Right hindlimb (tissue), 1 donor: ENCODE measurements at places on chromosomes 7 and 10.
A peak's percentile ranks its signal among the peaks of the same experiment; 100 is the strongest.

DNA sequence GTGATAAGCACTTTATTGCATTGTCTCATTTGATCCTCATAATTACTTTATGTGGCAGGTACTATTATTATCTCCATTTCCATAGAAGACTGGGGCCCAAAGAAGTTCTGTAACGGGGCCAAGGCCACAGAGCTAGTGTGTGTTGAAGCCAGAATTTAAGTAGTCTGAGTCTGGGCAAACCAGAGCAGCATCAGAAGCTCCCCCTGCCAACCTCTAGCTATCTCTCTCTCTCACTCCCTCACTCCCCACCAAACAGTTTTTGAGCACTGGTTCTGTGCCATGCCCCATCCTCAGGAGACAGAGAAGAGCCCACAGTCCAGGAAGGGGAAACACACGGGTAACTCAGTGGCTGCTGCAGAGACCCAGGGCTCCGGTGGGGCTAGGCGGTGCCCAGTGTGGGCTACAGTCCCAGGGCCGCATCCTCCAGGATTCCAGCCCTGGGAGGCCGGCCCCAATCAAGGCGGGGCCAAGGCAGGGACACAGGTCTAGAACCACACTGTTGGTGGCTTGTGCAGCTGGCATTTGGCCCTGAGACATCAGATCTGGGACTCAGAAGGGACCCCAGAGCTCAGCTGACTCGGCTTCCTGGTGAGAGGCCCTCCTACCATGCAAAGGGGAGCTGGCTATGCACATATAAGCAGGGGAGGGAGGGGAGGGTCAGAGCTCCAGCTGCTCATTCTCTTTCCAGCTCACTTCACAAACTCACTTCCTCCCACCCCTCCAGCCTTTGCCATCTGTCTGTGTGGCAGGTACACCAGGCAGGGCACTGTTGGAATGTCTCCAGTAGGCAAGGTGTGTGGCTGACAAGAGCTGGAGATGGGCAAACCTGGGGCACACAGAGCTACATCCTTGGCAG is 34.4 kb downstream of the COL13A1 start:
- DNase-seq: peak; percentile 53

GRCh38 chr10:77606751-77607150 is 30.9 kb downstream of the KCNMA1 start:
- no peak for DNase-seq

- no peak for DNase-seq
Observed at GRCh38 chr10:109106604-109107003, 816.7 kb downstream of the XPNPEP1 start.

GRCh38 chr7:97731736-97732564 is at the start of gene TAC1:
Gene TAC1 (plus strand): TSS chr7:97732086. CDS start chr7:97732613, 527 bp downstream.
- peak; percentile 37 for DNase-seq

- no peak for DNase-seq
Observed at GRCh38 chr10:69226919-69227450, 6.9 kb downstream of the HKDC1 start.

GRCh38 chr7:2730846-2731770 is 43.1 kb downstream of the AMZ1 start:
- DNase-seq: no peak

DNA sequence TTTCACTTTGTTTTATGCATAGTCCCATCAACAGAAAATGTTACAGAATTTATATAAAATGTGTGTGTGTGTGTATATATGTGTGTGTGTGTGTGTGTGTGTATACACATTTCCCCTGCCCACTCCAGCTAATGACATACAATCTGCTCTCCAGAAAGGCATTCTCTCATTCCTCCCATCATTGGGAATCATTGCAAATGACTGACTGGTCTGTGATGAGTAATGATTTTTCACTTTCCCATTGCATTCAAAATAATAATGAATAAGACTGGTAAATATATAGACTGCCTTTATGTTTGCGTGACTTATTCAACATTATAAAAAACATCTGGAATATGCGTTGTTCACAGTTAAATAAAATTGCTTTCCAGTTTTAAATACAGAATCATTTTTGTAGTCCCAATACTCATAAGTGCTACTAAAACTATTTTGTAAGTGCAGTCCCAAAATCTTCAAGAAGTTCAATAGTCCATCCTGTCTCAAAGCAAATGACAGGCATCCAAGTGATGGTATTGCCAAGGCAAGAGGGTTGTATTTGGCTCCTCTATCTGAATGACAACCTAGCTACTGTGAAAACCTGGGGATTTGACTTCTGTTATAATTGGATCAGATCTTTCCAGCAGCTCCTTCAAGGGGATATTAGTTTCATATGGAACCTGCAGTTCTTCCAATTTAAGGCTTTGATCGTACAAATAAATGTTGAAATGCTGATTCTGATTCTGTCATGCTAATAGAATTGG is 150.9 kb downstream of the POLR1F start:
- peak; percentile 55 for DNase-seq

DNA sequence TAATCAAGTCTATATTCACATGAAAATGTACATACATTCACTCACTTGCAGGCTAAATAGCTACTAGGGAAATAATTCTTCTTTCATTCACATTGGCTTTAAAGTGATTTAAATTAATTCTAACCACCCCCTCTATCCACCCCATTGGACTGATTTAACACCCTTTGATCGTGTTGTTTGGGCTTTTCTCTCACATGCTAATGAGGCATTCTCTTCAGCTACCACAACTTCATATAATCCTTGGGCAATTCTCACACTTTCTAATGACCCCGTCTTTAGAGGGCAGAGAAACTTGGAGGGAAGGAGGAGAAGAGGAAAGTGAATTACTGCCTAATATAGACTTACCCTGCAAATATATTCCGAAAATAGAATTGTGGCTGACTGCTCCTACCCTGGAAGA is 24.6 kb downstream of the GRM3 start:
- DNase-seq: no peak

DNA sequence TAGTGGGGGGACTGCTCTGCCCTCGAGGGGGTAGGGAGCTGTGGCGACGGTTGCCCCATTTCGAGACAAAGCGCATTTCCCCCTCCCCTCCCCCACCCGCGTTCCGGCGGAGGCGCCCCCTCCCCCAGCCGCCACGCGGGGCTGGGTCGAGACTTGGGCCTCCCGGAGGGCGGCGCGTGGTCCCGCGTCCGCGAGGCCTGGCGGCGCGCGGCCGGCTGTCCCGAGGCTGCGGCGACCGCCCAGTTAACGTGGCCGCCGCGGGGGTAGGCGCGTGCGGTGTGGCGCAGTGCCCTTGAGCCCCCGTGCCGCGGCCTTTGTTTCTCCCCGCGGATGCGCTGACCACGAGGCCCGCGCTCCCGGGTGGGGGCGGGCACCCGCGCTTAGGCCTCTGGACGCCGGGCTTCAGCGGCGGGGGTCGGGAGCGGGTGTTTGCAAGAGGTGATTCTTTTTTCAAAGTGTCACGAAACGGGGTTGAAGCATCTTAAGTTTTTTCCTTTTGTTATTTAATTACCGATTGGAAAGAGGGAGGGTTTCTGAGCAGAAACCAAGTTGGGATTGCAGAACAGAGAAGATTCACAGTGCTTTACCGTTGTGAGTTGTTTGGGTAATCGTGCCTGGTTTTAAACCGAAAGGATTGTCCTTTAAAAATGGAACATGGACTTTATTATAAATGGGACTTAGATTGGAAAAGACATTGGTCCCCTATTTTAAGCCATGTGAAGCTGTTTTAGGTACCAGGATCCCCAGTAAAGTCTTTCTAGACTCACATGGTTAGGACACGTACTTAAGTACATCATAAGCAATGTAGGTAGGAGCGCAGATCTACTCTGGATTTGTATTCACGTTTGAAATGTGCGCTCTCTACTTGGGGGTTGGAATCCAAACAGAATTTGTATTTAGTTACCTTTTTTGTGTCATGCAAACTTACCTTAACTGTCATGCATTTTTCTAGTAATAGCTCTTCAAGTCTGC is 760 bp downstream of the CBX3 start:
- peak; percentile 80 for DNase-seq

GRCh38 chr10:1266033-1266802 is 210.0 kb downstream of the WDR37 start:
- DNase-seq: no peak

GRCh38 chr7:123432601-123433000 is 101.8 kb downstream of the IQUB start:
- DNase-seq: no peak

GRCh38 chr7:101754424-101755159 is 62.8 kb upstream of the CUX1 start:
- peak; percentile 54 for DNase-seq

DNA sequence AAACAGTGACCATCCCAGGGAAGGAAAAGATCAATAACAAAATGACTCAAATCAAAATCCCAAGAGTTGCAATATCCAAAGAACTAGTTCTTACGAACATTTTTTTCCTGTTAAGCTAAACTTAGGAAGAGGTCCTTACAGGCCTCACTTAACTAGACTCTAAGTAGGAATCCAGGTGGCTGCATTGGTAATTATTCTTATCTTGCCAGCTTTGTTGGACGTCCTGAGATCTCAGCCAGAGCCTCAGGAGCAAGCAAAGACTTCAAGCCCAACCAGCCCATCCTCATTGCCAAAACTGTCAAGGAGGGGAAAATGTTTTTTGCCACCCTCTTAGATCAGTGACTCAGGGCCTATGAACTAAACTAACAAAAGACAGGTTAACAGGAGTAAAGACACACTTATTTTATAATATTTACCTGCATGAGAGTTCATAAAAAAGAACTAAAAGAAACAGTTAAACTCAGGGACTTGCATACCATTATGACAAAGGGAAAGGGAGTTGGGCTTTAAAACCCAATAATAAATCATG is 18.3 kb upstream of the PPP1R9A start:
- no peak for DNase-seq

- DNase-seq: no peak
Observed at GRCh38 chr10:96842896-96843723, 11.0 kb downstream of the LCOR start.

GRCh38 chr7:99742737-99743394 is 7.9 kb upstream of the CYP3A7 start:
- DNase-seq: no peak

GRCh38 chr10:6595499-6595898 is 15.4 kb upstream of the PRKCQ start:
- no peak for DNase-seq

DNA sequence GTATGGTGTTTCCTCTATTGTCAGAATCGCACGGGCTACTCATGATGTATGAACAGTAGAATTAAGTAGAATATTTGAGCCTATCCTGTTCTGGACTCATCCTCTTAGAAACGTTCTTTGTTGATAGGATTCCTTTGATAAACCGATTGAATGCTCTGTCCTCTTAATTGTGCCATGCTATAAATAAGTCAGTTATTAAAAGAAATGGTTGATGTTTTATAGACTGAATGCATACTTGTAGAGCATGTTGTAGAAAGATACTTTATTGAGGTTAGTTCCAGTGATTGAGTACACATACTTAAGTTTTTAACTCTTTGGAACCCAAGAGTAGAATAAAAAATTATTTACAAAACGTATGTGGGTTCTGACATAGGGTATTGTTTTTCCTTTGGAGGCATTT is 54.9 kb upstream of the HBP1 start:
- DNase-seq: no peak

GRCh38 chr10:6327961-6328698 is 125.4 kb downstream of the PFKFB3 start:
- no peak for DNase-seq

DNA sequence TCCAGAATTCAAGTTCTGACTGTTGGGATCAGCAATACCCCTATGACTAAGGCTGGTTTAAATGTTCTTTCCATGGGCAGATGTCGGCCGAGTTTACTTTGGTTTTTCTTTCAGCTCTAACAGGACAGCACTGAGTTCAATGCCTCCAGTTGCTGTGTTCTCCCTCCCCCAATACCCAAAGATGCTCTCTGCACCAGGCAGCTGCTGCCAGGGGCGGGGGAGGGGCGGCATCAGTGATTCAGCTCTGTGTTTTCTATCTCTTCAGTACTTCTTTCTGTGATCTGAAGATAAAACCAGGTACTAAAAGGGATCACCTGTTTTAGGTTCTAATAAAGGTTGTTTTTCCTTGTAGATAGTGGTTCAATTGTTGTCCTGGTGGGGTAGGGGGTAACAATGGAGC is 576.7 kb upstream of the POT1 start:
- DNase-seq: no peak

DNA sequence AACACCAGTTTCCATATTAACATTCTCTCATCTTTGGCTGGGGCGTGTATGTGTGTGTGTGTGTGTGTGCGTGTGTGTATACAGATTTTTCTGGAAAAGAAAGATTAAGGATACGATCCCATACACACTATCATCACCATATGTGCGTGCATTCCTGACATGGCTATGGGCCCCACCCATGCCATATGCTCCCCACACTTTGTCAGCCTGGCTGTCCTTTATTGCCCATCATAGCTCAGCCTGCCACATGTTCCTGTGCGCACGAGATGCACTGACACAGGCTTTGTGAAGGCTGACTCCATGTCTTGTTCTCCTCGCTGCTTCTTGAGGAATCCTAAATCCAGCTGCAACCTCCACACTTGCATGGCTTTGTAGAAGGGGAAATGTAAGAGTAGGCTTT is 984.1 kb downstream of the LRMDA start:
- no peak for DNase-seq

DNA sequence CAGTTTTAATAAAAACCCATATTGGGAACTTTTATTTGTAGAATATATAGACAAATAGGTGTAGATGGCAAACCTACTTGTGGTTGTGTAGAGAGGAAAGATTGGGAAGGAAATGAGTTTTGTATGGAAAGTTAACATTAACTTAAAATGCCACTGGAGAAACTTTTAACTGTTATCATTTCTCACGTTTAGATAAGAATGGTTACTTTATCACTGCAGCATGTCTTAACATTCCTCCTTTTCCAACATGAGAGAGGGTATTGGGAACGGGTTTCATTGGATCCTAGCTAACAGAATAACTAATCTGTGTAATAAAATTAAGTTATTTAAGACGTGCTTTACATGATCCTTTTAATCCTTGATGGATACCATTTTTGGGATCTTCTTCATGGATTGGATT is 1.8 kb downstream of the LUC7L2 start:
- no peak for DNase-seq

DNA sequence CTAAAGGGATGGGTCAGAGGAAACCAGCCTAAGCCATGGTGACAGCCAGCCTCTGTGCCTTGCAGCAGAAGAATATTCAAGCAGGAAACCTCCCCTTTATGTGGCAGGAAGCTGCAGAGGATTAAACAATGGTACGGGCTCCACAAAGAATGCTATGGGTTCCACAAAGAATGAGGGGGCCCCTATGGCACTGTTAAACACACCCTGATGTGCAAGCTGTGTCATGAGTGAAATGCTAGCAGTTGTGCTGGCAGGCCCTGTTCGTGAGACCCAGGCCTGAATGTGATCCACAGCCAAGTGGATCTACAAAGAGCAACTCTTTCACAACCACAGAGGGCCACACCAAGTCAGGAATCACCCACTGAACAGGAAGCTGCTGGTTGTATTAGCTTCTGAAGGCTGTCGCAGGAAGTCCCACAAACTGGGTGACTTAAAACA is 68.9 kb downstream of the MYOF start:
- no peak for DNase-seq

GRCh38 chr10:70737250-70737649 is 47.9 kb downstream of the TBATA start:
- DNase-seq: no peak
